ENCODE measurements at places on chromosomes 3 and 15.

DNA sequence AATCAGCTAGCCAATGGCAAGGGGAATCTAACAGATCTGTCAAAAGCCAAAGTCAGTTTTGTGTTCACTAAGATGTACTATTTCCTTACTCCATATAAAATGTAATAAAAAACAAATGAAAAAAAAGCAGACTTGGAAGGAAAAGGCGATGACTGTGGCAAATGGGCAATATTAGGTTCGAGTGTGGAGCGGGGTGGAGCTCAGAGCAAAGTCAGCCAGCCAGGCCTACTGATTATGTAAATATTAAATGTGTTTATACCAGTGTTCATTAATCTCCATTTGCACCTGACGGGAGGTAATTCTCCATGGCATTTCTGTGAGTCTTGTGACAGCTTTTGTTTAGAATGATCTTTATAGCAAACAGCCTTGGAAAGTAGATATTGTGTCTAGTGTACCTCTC, 96.2 kb upstream of the KCNMB2 start:
- no peak for DNase-seq

DNA sequence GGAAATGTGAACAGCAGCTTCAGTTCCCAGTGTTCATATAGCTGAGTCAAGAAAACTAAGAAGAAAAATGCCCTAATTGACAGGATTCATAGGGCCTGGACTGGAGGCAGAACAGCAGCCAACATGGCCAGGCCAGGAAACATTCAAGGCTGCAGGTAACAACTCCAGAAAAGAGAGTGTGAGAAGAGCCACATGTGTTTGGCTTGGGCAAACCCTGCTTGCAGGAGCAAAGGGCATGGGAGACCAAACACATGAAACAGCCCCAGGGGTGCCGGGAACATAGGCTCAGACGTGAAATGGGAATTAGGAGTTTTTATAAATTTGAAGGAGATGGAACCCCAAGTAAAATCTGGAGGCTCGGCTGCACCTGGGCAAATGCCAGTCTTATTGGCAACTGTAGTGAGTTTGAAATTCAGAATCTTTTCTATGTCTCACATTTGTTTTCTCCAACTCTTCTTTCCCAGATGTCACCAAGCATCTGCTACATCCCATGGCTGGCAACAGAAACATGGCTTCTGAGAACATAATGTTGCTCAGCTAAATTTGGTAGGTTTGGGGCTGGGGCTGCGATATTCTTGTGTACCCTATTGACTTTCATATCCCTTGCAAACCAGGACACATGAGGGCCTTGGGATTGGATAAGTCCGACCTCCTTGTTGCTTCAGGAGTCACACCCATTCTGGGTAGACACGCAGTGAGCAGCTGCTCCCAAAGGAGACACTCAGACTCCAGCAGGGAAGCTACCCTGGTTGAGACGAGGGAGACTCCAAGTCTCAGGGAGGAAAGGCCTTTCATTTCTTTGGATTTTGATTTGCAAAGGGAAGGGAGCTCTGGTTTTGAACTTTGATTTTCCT, 98.9 kb upstream of the CLSTN2 start:
- no peak for DNase-seq

DNA sequence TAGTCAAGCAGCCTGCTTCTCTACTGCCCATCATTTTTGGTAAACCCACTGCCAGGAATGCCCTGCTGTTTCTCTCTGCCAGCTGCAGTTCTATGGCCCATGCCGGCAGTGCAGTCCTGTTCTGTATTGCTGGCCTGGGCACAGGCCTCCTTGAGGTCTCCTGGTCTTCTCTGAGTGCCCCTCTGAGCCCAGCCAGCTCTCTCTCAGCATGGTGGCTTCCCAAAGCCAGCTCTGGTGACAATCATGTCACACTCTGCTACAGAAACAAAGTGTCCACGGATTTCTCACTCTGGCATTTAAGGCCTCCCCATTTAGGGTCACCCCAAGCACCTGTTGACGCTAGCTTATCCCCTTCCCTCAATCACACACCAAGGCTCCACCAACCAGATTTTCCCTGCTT, 24.5 kb downstream of the SRPRB start:
- DNase-seq = no peak

GRCh38 chr3:60313231-60313798, 937.9 kb downstream of the FHIT start:
- DNase-seq = no peak

DNA sequence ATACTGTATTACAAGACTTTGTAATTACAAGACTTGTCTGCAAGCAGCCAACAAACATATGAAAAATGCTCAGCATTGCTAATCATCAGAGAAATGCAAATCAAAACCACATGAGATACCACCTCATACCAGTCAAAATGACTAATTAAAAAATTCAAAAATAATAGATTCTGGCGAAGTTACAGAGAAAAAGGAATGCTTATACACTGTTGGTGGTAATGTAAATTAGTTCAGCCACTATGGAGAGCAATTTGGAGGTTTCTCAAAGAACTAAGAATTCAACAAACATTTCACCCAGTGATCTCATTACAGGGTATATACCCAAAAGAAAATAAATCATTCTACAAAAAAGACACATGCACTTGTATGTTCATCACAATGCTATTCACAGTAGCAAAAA, 617.5 kb upstream of the CCDC54 start:
- no peak for DNase-seq

- DNase-seq = no peak
Observed at GRCh38 chr3:175346573-175347356, 487.6 kb downstream of the NAALADL2 start.

DNA sequence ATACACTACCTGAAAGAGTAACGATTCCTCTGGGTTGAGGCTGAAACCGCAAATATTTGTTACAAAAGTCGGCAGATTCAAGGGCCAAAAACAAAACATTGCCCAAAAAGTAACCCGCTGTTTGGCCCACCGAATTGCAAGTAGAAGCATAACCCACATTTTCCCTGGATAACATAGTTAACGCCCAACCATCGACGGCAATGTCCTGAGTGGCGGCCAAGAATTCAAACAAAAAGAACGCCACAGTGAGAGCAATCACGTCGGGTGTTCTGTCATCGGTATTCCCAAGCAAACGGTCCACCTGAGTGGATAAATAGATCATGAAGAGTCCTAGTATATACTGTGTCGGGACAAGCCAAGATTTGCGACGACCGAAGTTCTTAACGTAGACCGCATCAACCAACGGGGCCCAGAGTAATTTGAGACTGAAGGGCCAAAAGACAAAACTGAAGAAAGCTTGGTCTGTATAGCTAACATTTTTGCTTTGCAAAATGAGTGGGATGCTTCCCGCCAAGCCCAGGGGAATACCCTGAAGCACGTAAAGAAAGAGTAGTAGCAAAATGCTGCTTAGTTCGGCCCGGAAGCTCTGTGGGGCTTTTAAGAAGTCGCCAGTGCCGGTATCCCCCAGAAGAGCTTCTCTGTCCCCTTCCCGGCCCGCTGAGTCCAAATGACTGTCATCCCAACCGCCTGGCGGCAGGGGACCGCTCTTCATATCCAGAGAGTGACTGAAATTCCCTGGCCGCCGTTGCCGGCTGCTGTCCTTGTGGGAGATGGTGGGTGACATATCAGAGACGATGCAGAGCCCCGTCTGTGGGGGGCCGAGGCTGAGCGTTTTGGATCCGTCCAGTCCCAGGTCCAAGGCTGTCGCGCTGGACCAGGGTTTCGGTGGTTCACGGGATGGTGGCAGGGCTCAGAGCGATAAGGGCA, 750 bp downstream of the SLC33A1 start:
- DNase-seq = no peak

- DNase-seq = no peak
Observed at GRCh38 chr3:123739106-123739505, 145.0 kb downstream of the MYLK start.

DNA sequence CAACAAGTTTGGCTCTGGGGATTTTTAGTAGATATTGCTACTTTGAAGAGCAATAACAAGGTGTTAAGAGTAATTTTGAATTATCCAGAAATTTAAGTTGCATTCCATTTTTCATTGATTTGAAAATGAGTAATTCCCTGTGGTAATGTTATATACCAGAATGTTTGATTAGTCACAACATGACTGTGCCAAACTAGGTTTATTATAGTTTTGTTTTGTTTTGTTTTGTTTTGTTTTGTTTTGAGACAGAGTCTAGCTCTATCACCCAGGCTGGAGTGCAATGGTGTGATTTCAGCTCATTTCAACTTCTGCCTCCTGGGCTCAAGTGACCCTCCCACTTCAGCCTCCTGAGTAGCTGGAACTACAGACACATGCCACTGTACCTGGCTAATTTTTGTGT, 40.7 kb downstream of the CNOT10 start:
- DNase-seq = no peak
